ENCODE measurements at places on chromosomes 12 and 14.

- no peak for DNase-seq
Observed at GRCh38 chr12:120865098-120865497, 39.1 kb downstream of the SPPL3 start.

- DNase-seq = no peak
Observed at GRCh38 chr14:88746052-88746451, 46.7 kb downstream of the EML5 start.

DNA sequence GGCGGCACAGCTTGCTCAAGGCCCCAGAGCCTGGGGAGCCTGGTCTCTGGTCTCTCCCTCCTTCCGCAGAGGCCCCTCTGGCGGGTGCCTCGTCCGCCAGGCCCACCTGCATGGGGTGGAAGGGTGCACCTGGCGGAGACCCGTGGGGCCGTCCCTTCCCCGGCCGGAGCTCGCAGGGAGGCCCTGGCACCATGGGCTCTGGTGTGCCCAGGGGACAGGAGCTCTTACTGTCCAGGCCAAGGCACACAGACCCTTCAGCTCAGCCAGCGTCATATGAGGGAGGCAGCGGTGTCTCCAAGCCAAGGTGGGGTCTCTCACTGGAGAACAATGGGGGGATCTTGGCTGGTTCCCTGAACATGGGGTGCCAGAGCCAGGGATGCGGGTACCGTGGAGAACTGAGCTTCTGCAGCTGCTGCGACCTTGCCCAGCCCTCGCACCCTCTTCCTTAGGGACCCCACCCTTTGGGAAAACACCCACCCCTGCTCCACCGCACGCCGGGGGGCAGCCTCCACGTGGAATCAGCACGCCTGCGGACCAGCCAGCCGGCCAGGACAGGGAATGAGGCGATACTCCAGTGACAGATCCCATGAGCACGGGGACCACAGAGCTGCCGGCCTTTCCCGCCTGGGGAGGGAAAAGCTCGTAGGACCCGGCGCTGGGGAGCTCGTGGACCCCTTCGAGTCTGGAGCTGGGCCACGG lies 25.7 kb upstream of the GALNT9 start:
- DNase-seq = no peak

- no peak for DNase-seq
Observed at GRCh38 chr14:97185186-97185585, 388.0 kb downstream of the VRK1 start.

DNA sequence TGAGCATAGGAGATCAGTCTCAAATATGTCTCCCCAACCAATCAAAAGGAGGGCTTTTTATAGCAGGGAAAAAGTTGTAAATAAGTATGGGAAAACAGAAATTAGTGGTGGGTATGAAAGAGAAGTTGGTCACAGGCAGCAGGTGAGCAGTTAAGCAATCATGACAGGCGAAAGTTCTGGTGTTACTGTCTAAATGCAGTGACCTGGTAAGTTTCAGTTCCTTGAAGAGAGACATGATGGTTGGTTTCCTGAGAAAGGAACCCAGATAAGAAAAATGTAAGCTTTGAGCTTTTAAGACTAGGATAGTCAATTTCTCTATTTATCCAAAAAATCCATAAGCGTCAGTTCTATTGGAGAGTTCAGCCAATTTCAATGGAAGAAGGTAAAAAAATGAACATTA lies 466.2 kb upstream of the FLRT2 start:
- DNase-seq = no peak

- DNase-seq = no peak
Observed at GRCh38 chr12:120719072-120719471, 6.6 kb upstream of the ACADS start.

DNA sequence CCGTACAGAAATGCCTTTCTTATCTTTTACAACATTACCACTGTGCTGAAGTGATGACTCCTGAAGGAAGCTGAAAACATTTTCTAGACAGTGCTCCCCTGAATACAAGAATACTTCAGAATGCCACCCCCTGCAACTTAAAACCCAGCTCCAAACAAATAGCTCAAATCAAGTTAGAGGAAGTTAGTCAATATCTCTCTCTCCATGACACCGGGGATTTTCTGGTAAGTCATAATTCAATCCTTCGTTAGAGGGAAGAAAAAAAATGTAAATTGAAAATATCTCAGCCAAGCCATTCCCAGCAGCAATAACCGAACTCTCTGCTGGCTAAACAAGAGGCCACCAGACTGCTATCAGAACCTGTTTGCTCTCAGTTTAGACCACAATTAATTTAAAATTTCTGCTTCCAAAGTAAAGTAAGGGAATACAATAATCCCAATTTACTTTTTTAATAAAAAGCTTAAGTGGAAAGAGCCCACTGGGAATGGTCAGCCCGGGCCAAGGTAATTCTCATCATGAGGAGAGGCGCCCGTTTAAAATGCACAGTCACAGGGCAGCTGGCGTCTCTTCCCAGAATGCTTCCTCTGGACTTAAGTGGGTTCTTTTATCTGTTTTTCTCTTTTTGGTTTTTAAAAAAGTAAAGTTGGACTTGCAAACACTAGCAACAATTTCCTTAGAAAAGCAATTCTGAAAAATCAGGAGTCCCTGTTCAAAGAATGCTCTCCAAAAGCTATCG lies 710.1 kb upstream of the STXBP6 start:
- no peak for DNase-seq

- DNase-seq = no peak
Observed at GRCh38 chr12:114757684-114758325, 73.8 kb upstream of the TBX3 start.

GRCh38 chr12:32366714-32367113 lies 32.6 kb upstream of the FGD4 start:
- DNase-seq = no peak

GRCh38 chr12:27185234-27186021 lies 58.7 kb upstream of the STK38L start:
- DNase-seq = no peak

- no peak for DNase-seq
Observed at GRCh38 chr12:50218386-50218785, 51.2 kb upstream of the CERS5 start.

GRCh38 chr14:28493516-28493915 lies 273.1 kb upstream of the FOXG1 start:
- no peak for DNase-seq

DNA sequence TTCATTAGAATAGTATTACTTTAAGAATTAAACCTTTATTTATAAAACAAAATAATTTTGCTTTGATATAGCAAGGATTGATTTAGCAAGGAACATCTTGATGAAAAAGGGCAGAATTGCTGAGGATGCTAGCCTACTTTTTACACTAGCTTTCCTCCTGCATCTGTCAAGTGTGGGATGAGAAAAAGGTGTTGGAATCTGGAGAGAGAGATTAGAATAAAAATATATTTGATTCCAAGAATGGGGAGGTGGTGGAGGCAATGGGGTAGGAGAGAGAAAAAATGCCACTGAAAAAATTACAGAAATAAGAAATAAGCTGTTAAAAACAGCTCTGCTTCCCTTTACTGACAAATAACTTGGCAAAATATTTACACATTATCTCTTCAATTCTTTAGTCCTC lies 98.9 kb downstream of the NUMB start:
- no peak for DNase-seq

GRCh38 chr12:121499929-121500793 lies 80.7 kb downstream of the KDM2B start:
- DNase-seq = peak; percentile 23

- no peak for DNase-seq
Observed at GRCh38 chr14:54354096-54354495, 42.7 kb upstream of the CDKN3 start.

DNA sequence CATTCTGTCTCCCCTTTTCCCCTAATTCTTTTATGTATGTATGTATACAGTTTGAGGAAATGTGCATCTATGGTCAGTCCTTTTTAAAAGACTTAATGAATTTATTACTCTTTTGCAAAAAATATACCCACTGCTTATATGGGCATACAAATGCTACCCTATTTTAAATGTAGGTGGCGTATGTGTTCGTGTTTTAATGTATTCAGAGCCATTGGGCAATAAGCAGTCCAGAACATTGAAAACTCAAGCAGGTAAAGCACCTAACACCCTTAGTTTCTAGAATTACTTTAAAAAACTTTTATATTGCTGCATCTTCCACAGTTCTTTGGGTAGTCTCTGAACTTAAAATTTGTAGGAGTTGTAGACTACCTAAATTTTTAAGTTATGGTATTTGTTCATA lies 42.6 kb upstream of the A2ML1 start:
- no peak for DNase-seq

GRCh38 chr14:106218174-106218573 lies 691.8 kb downstream of the TMEM121 start:
- DNase-seq = no peak

DNA sequence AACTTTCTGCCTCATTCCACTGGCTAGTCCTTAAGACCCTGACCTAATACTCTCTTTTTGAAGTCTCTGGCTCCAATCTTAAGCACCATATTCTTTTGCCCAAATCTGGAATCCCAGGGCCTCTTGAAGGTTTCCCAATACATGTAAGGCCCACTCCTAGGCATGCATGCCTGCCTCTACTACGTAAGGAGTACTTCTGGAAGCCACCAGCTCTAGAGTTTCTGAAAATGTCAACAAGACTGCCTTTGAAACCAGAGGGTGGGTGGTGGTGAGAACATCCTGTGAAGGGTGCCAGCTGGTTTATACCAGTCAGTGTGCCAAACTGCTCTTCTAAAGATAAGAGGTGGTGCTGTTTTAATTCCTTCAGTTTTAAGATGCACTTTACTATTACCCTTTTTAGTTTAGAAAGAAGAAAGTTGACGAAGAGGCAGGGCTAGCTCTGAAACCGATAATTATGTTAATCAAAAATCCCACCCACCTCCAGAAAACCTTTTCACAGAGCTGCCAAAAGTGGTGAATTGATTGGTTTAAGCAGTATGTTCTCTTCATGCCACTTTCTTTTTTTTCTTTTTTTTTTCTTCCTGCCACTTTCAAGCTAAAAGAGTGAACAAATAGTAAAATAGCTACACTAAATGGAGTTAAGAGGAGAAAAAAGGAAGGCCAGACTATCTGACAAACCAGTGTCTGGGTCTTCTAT lies 8.7 kb upstream of the WDR89 start:
- DNase-seq = peak; percentile 35

DNA sequence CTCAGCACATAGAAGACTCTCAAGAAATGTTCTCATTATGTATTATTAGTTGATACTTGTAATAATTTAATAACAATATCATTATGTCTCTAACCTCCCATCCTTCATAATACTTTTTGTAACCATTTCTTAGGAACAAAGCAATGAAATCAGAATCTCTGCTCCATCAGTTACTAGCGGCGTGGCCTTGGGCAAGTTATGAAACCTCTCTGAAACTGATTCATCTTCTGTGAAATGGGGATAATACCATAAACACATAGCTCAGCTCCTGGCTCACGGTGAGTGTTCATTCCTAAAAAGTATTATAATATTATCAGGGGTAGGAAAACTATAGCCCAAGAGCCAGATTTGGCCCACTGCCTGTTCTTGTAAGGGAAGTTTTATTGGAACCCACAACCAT lies 11.4 kb upstream of the CMKLR1 start:
- DNase-seq = no peak

GRCh38 chr14:48726080-48726642 lies 860.0 kb downstream of the RPS29 start:
- no peak for DNase-seq

DNA sequence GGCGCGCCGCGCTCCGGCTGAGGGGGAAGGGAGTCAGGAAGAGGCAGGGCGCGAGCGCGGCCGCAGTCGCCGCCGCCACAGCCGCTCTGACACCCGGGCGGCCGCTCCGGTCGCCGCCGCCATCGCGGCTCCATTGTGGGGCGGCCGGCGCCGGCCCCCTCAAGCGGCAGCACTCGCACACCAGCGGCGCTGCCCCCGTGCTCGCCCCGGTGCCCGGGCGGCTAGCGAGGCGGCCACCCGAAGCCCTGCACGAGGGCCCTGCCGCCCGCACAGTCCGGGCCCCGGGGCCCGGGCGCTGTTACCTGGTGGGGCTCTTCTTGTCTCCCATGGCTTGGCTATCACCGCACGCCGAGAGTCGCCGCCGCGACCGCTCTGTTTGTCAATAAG lies 202 bp downstream of the YAF2 start:
- DNase-seq = no peak

DNA sequence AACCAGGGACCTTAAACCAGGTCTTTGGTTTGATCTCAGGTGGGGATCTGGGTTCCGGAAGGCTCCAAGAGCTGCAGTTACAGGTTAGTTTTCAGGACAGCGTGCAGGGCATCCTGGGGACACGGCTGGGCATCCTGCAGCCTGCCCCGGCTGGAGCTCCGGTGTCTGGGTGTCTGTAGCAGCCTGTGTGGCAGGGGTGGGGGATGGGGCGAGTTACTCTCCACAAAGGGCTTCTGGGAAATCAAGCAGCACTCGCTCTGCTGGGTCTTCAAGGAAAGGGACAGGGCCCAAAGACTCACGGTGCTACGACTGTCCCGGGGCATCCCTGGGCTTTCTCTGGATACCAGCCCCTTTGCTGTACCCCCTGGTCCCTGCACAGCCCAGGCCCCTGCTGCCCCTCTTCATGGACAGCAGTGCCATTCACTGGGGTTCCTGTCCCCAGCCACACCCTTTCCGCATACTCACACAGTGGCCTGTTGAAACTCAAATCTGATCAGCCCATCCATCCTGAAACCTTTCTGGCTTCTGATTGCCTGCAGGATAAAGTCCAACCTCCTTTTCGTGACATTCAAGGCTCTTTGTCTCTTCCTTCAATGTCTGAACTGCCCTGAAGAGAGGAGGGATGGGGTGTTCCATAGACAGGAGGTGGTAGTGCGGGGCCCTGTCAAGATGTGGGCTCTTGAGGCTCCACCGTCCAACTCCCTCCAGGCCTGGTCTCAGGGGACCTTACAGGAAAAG lies 22.2 kb upstream of the PPP1R13B start:
- DNase-seq = no peak

- no peak for DNase-seq
Observed at GRCh38 chr12:81284137-81284536, 206.3 kb downstream of the ACSS3 start.

- no peak for DNase-seq
Observed at GRCh38 chr14:103529383-103530365, 678 bp downstream of the TRMT61A start.

GRCh38 chr12:88185988-88186387 lies 43.9 kb downstream of the TMTC3 start:
- no peak for DNase-seq

- DNase-seq = no peak
Observed at GRCh38 chr14:86015941-86016340, 486.0 kb downstream of the FLRT2 start.

GRCh38 chr12:45336762-45337596 lies 121.1 kb downstream of the ANO6 start:
- no peak for DNase-seq

GRCh38 chr14:62076368-62076767 lies 314.1 kb downstream of the SNAPC1 start:
- no peak for DNase-seq

DNA sequence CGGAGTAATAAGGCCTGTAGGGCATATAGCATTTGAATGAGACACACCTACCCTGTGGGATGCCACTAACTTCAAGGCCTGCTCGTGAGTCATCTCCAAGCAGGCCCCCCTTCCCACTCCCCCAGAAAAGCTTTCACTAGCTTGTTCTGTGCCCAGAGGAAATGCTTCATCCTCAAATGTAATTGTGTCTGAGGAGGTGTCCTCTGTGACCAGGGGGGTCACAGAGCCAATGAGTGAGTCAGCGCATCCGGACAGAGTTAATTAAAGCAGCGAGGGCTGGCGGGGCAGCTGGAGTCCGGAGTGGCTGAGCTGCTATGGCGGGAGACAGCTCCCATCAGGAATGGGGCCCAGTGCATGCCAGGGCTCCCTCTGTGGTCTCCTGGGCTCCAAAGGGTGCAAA lies 27.0 kb upstream of the ESRRB start:
- DNase-seq = no peak

All from stimulated activated CD4-positive, alpha-beta T cell treated with anti-CD3 and anti-CD28 coated beads, TNF-alpha, amount 100 ng/mL, for 48 hours (primary cell).